ENCODE measurements at places on chromosomes 7 and 10.

- DNase-seq = no peak
Observed at GRCh38 chr7:2956526-2957368, 86.9 kb downstream of the CARD11 start.

GRCh38 chr7:130901209-130901783, 167.3 kb upstream of the KLF14 start:
- DNase-seq = no peak

DNA sequence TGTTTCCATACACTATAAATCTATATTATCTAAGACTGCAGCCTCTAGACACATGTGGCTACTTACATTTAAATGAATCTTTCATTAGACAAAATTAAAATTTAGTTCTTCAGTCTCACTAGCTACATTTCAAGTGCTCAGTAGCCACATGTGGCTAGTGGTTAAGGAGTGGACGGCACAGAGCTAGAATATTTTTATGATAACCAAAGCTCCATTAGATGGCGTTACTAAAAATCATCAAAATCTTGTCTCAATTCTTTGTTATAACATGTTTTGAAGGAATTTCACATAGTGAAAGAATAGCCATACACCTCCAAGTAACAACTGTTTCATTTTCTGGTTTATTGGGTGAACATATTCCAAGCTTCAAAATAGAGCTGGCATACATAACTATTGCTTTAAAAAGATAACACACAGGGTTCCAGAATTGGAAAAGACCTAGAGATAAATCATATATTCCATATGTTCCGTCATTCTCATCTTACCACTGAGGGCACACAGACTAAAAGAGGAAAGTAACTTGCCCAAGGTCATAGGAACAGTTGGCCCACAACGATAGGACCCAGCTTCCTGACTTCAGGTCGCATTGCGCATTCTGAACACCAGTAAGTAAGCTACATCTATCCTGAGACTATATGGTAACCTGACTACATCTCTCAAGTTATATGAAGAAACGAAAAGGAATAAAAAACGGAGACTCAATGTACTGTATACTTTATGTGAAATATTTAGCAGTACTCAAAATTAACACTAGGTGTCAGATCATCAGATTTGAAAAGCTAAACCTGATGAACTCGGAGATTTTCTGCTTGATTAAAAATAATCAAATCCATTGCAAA, 66.6 kb downstream of the CAV1 start:
- no peak for DNase-seq

DNA sequence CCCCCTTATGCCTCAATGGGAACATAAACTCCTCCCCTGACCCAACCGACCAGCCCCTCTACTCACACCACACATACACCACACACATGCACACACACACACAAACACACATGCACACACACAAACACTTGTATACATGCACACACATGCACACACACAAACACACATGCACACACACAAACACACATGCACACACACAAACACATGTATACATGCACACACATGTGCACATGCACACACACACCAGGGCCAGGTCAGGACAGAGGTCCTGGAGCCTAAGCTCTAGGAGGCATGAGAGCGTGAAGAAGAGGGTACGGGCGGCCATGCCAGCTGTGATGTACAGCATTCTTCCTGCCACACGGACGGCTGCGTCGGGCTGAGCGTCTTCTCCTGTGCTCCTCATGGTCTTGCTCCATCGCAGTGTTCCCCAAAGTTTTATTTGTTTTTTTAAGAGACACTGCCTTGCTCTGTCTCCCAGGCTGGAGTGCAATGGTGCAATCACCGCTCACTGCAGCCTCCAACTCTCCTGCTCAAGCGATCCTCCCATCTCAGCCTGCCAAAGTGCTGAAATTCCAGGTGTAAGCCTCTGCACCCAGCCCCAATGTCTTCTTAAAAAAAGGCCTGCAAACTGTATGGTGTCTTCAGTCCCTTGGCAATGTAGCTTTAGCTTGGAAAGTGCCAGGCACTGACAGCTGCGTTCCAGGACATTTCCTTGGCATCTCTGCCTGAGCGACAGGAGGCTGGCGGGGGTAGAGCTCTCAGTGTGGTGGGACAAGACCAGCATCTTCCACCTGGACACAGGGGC, 38.8 kb upstream of the INPP5A start:
- no peak for DNase-seq

DNA sequence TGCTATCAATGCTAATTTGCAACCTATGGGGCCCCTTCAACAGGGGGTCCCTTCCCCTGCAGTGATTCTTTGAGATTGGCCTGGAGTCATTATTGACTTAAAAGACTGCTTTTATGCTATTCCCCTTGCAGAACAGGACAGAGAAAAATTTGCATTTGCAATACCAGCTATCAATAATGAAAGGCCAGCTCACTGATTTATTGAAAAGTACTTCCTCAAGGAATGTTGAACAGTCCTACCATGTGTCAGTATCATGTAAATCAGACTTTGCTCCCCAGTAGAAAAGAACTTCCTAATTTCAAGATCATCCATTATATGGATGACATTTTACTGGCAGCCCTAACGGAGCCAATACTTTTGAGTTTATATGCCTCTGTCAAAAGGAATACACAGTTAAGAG, 29.7 kb upstream of the ABCA13 start:
- DNase-seq = no peak

GRCh38 chr7:12032146-12032545, 178.9 kb upstream of the TMEM106B start:
- DNase-seq = no peak

GRCh38 chr7:149569726-149570422, 72.3 kb upstream of the ZNF746 start:
- DNase-seq = no peak
